ENCODE measurements at places on chromosomes 12 and 14.

DNA sequence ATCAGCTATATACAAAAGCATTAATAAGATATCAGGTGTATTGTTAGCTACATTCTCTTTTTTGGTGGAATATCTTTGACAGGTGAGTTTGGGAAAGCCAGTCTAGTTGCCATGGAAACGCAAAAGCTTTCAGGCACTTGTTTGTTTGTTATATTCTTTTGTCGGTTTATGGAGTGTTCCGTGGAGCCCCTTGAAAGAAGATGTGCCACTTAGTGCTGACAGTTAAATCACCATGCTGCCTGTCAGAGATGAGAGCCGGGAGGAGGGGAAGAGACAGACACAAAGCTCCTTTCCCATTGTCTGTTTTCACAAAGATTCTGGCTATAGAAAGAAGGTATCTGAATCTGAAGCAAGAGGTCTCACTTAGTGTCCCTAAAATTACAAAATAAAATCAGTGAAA is 170.8 kb downstream of the SNAPC1 start:
- DNase-seq = no peak

DNA sequence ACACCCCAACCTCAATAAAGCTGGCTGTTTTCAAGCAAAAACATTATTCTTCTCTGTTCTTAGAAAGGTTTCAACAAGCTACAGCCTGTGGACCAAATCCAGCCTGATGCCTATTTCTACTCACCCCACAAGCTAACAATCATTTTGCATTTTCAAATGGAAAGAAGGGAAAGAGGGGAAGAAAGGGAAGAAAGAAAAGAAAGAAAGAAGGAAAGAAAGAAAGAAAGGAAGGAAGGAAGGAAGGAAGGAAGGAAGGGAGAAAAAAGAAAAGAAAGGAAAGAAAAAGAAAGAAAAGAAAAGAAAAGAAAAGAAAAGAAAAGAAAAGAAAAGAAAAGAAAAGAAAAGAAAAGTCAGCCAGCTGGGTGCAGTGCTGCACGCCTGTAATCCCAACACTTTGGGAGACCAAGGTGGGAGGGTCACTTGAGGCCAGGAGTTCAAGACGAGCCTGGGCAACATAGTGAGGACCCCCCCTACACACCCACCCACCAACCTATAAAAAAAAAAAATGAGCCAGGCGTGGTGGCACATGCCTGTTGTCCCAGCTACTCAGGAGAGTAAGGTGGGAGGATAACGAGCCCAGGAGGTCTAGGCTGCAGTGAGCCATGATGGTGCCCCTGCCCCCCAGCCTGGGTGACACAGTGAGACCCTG is 26.3 kb downstream of the SCARB1 start:
- DNase-seq = no peak

- no peak for DNase-seq
These were observed 51.1 kb downstream of the TRAFD1 start for GRCh38 chr12:112176321-112177010.

DNA sequence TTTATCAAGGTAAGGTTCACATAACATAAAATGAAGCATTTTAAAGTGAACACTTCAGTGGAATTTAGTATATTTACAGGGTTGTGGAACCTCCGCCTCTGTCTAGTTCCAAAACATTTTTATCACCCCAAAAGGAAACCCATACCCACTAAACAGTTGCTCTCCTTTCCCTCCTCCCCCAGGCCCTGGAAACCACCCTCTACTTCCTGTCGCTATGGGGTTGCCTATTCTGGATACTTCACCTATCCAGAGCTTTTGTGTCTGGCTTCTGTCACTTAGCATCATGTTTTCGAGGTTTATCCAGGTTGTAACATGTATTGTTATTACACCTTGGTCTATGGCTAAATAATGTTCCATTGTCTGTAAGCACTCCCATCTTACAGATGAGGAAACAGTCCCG is 27.7 kb upstream of the ZFP36L1 start:
- no peak for DNase-seq

GRCh38 chr14:50805396-50805795 is 25.6 kb downstream of the NIN start:
- no peak for DNase-seq

GRCh38 chr12:56487448-56488040 is 417 bp downstream of the GLS2 start:
- DNase-seq = no peak

DNA sequence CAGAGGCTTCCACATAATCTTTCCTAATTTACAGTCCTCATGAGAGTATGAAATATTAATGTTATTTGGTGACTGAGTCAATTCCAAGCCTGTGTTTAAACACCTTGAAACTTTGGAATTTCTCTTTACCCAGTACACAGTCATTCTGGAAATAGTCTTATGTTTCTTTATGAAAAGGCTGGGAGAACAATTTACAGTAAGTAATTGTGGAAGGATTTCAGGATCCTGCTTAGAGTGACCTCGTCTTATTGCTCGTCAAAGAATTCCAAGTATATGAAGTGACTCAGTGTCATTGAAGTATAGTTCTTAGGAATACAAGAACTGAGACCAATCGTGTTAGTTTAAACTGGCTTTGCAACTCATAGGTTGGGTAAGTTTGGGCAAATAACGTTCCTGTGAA is 634.2 kb downstream of the SLC16A7 start:
- no peak for DNase-seq
